NCI-H1092 (cell line): ENCODE measurements at places on chromosomes 11 and 22.

DNA sequence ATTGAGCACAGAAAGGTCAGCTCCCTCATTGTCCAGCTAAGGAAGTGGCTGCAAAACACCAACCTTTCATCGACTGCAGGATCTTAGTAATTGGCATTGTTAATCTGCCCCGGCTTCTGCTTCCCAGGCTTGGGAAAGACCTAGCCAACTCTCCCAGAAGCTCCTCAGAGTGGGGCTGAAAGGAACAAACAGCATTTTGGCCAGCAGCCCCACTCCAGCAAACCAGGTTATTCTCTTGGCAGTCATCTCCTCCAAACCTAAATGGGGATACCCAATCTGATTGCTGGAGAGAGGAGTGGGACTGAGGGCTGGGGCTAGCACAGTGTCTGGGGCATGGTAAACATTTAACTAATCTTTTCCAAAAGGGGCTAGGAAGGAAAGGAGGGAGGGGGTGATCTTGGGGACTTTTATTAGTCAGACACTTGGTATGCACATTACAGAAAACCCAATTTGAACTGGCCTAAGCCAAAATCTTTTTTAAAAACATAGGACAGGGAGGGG lies 294.4 kb downstream of the MN1 start:
- DNase-seq: no peak

GRCh38 chr22:39820256-39820655 lies 73.3 kb downstream of the ENTHD1 start:
- DNase-seq: no peak

DNA sequence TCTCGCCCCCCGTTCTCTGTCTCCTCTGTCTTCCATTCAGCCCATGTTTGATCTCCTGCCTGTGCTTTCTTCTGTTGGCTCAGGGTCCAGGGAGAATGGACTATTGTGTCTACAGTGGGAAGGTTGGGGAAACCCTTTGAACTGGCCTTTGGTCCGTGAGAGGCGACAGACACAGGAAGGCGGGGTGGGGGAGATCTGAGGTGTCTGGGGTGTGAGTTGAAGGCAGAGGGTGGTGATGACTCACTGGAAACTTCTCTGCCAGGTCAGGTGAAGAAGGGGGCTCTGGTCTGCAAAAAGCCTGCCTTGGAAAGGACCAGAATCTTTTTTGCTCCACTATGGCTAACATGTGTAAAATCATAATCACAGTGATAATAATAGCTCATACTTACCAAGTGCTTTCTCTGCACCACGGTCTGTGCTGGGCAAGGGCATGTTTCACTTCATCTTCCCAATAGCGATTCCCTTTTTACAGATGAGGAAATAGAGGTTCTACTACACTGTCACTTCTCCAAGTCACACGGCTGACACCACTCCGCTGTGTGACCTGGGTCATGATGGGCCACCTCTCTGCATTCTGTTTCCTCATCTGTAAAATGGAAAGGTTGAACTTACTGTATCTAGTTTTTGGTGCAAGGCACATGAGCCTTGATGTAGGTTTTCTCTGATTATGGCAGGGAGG lies 99.8 kb upstream of the ALX4 start:
- DNase-seq: no peak

- no peak for DNase-seq
Observed at GRCh38 chr22:49577168-49578060, 250.3 kb downstream of the BRD1 start.

DNA sequence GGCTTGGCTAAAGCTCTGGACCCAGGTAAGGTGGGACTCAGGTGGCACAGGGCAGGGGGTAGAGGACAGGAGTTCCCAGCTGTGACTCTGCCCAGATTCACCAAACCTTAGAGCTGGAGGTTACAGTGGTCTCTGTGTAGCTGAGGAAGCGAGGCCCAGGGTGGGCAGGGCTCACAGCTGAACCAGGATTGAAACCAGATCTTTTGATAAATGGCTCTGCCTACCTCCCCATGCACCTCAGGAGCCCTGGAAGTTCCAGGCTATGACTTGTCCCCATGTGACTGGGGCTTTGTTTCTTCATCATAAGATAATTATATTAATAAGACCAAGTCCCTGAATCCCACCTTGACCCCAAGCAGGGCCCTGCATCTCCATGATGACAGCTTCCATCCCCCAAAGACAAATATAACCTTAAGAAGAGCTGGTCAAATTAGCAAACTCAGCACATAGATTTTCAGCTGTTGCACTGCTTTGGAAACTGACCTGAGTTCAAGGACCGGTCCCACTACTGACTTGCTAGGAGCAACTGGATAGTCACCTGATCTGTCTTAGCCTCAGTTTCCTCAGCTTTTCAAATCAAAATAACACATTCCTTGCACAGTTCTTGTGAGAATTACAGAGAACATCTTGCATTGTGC lies 21.3 kb upstream of the TSKU start:
- DNase-seq: no peak
